Activated CD4-positive, alpha-beta T cell treated with anti-CD3 and anti-CD28 coated beads, Interleukin-2, amount 10 ng/mL, durations not matched to agents 7 days and 5 days (primary cell): ENCODE measurements at places on chromosomes 7 and 10. TPM values are rescaled to one million over a fixed set of nuclear protein-coding genes. Genes with fewer than 3 reads are reported as not detected.

- DNase-seq, result no peak
Observed at GRCh38 chr10:8927705-8928104, 873.2 kb downstream of the GATA3 start.

DNA sequence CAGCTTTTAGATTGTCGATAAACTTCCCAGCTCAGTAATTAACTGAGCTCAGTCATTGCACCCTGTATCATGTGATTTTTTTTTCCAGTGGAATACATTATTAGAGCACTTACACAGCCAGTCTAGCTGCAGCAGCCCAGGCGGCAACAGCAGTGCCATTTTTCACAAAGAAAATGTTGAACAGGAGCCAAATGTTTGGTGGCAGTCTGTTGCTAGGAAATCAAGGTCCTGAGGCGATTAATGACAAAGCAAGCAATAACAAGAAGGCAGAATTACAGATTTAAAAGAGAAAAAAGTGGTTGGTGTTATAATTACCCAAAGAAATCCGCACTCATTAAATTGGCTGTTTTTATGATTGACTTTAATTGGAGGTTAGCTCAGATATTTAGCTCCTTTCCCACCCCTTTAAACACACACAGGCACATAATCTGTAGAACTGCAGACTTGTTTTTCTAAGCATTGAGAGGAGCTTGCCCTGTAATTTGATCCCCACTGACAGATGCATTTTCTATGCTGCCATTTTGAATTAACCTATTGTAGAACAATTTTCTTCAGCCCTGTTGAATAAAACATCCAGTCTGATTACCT is 267.4 kb downstream of the ADK start:
- no peak for DNase-seq

- DNase-seq, result no peak
Observed at GRCh38 chr10:113219446-113219845, 269.4 kb downstream of the TCF7L2 start.

- no peak for DNase-seq
Observed at GRCh38 chr10:8456386-8456785, 401.9 kb downstream of the GATA3 start.

The RET gene
- total RNA-seq, result 0.10 TPM

DNA sequence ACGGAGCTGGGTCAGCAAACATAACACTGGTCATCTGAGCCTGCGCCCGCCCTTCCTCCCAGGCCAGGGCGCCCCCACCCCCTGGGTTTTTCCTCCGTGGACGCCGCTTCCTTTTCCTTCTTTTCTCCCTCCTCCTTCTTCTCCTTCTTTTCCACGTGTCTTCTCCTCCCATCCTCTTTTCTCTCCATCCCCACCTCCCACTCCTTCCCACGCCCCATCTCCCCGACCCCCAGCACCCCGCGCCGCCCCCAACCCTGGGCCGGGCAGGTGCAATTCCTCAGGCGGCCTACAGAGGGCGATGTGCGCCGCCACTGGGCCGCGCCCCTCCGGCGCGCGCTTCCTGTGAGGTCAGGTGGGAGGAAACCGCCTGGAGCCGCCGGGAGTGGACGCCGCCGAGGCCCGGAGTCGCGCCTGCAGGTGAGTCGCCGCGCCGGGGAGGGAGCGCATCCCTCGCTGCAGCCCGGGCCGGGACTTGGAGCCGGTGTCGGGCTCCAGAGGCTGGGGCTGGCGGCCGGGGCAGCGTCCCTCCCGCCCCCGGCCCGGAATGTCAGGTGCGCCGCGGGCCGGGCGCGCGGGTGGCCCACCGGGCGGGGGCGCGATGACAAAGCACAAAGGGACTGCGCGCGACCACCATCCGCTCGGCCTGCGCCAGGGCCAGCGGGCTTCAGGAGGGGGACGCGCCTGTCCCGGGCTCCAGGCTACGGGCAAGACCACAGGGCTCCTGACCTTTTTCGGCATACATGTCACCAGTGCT is at the start of gene FAM241B:
Gene FAM241B, plus strand, starts transcription at position 351 of the 754 bp plus-strand sequence. CDS start 1,497 bp downstream, outside the sequence.
- peak; percentile 81 for DNase-seq

The CCSER2 gene
- total RNA-seq, result 93.1 TPM

DNA sequence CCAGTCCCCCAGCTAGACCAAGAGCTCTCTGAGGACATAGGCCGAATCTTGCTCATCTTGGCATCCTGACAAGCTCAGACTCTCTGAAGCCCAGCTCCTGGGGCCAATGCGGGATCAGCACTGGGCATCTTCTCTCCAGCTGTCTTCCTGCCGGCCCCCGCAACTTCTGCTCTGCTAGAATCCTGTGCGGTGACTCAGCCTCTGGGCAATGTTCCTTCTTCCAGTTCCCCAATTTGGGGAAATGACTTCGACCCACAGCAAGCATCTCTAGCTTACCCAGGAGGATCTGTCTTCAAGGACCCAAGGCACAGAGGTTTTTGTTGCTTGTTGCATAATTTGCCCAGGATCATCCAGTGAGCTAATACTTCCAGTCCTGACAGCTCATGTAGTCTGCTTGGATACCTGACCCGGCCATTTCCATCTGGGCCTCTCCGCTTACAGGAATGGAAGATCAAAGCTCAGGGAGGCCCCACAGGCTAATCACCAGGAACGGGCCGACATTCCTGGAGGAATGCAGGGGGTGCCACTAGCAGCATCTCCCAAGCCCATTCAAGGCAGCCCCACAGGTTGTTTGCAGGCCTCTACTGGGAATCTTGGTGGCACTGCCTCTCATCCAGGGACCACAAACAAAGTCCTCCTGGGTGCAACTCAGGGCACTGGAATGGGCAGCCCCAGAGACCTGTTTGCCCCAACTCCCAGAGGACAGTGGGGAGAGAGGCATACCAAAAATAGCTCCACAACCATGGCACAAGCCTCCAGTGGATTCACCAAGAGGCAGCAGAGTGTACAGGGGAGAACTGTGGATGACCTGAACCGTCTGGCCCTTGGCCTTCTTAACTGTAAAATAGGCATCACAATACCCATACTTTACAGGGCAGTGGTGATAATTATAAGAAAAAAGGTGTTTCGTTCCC is 151.9 kb downstream of the NEURL1 start:
- no peak for DNase-seq

- no peak for DNase-seq
Observed at GRCh38 chr7:97555857-97556421, 175.9 kb upstream of the TAC1 start.

The RSPH10B2 gene
- total RNA-seq, result 0.31 TPM

- peak; percentile 52 for DNase-seq
Observed at GRCh38 chr7:128869138-128869943, 6.7 kb downstream of the ATP6V1F start.

GRCh38 chr7:75608451-75609122 is 116.5 kb downstream of the SPDYE5 start:
- no peak for DNase-seq

The SPDYE18 gene
- 0.65 TPM for total RNA-seq

DNA sequence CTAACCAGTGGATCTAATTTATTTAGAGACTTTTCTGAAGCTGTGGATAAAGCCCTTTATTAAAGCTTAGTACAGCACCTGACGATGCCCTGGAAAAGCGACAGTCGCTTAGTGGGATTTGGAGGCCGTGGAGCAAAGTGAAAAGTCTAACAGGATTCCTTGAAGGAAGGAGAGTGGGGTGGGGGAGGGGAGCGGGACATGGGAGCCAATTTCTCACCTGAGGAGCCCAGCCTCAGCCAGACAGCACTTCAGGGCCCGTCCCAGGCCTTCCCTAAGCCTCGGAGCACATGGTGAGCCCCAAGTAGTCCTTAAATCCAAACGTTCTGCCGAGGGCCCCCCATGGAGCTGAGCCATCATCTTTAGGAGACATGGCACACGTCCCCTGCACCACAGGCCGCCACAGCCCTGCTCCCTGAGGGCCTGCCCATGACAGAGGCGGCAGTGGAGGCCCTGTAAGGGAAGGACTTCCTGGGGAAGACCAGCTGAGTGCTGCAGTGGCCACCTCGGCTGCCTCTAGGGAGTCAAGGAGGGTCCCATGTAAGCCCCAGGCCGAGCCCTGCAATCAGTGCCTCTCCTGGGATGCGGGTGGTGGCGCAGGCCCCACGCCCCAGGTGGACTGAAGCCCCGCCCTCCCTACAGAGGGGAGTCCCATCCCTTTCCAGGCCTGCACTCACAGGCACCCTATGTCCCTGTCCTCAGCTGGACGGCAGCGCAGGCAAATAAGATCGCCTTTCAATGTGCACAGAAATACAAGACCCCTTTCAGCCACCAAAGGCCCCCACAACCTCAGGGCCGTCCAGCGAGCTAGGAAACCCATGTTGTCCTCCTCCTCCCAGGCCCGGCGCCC is 187.0 kb downstream of the MAD1L1 start:
- DNase-seq, result no peak

DNA sequence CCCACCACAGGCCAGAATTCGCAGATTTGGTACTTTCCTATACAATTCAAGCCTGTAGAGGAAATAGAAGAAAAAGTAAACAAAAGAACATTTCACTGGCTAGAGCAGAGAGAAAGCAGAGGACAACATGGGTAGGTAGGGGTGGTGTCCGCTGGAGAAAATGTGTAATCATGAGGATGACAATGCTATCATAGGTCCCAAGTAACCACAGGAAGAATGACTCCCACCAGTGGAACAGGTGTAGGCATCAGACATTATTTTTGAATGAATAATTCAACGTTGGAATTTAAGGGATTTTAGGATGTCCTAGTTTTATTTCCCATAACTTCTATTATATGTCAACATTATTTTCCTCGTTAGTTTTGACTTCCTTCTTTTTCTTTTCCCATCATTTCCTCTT is 248.9 kb downstream of the DGKI start:
- no peak for DNase-seq

DNA sequence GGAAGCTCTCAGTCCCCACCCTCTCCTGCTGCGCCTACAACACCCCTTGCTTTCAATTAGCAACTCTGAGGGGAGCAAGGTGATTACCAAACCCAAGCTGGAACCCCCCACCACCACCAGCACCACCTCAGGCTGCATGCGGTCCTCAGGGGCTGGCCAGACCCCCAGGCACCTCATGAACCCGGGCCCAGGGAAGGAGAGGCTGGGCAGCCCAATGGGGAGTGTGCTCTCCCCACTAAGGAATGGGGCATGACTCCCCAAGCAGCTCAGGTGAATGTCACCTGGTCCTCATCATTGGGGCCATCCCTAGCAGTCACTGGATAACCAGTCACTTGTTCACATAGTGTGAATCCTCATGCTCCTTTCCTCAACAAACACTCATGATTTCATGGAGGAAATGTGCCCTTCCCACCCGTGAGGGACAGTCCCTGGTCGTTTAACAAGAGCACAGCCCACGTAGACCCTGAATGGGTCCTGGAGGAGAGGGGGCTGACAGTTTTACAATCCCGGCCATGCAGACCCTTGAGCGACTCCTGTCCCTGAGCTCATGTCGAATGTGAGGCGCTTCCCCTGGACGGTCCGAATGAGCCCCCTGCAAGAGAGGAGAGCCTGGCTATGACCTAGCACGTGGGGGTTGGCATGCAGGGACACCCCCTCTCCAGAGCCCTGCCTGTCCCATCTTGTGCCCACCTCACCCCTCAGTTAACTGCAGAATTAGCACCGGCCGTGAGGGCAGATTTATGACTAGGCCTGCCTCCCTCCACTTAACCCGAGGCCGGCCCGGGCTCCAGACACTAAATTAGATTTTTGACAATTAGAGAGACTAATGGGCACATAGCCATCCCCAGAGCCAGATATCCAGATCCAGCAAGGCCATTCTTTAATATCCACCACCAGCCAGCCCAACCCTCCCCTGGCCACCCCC is 29.1 kb downstream of the POLL start:
- DNase-seq, result no peak

GRCh38 chr7:131508754-131509486 is 47.5 kb downstream of the PODXL start:
- DNase-seq, result no peak

GRCh38 chr7:95840953-95841950 is 68.9 kb downstream of the DYNC1I1 start:
- DNase-seq, result no peak

The CAMK2B gene
- not detected for total RNA-seq

DNA sequence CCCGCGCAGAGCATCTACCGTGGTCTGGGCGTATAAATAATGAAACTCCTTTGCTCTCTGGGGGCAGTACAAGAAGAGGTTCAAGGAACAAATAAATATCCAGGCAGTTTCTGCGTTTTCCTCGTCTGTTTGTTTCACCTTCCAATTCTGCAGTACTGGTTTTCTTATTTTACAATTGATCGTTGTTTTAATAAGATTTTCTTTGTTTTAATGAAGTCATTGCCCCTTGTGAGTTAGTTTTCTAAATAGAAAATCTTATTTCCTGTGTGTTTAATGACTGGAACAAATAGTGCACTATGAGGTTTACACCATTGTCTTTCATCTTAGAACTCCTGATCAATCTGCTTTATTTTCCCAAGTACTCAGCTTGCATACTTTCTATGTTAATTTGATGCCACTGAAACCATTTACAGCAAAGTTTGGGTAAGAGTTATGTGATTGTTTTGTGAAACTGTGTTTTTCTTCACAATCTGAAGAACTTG is 1.2 kb downstream of the PLEKHA1 start:
- DNase-seq, result no peak

The PNLIPRP1 gene
- not detected for total RNA-seq

- peak; percentile 61 for DNase-seq
Observed at GRCh38 chr7:149799397-149800168, 26.2 kb upstream of the ZNF467 start.

DNA sequence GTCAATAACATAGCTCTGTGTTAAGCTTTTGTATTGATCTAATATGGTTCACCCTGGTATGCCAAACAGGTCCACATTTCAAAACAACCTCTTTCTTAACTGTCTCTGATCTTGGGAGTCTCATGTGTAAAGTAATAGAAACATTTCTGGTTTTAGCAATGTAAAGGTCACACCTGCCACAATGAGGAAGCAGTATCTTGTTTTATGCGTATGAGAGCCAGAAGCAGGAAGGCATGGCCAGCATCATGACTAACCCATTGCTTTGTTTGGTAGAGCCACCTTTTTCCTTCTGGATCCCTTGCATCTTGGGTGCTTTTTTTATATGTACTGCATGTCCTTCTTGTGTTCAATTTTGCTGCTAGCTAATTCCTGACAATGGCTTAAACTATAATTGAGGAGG is 411.3 kb upstream of the SEMA3C start:
- no peak for DNase-seq

DNA sequence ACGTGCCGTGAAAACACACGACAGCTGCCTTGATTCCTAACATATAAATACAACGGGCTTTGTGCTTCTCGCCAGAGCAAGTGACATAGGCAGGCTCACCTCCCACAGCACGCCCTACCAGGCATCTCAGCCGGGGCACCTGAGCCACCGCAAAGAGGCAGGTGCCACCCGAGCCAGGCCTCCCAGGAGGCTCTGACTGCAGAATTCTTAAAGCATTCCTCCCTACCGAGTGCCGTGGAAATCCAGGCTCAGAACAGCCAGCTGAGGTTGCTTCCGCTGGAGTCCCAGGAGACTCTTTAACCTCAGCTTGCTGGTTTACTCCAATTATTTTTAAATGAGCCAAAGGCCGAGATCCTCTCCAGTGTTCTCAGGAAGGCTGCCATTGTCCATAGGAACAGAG is 206.5 kb downstream of the USP6NL start:
- DNase-seq, result no peak

The YAE1 gene
- 16.1 TPM for total RNA-seq
